ENCODE measurements at places on chromosomes 1 and 21.

DNA sequence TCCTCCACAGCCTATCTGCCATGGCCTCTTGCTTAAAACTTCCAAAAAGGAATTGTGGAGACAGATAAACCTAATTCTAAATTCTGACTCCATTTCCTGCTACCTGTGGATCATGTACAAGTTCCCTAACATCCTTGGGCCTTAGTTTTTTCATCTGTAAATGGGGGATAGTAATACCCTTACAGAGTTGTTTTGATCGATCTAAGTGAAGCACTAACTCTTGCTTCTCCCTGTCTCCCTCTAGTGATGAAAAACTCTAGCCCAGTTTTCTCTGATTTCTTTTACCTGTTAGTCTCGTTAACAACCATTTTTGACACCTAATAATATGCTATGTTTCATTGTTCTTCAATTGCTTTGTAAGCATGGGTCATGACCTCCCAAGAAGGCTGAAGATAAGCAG is 65.9 kb downstream of the TM2D1 start:
- no peak for DNase-seq

DNA sequence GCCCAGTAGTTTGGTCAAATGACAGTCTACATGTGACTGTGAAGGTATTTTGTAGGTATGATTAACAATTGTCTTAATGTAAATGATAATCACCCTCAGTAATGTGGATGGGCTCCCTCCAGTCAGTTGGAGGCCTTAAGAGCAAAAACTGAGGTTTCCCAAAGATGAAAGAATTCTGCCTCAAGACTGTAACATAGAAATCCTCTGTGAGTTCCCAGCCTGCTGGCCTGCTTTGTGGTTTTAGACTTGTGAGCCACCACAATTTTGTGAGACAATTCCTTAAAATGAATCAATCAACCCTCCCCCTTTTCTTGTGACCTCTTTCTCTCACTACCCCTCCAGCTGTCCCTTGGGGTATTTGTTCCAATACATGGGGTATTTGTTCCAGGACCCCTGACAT is 226.4 kb upstream of the DPYD start:
- DNase-seq = no peak

GRCh38 chr1:200668514-200669313 is 993 bp downstream of the DDX59 start:
- no peak for DNase-seq

GRCh38 chr1:5311147-5311546 is 656.7 kb downstream of the AJAP1 start:
- DNase-seq = no peak

GRCh38 chr1:195195423-195196057 is 1412.7 kb downstream of the KCNT2 start:
- no peak for DNase-seq

GRCh38 chr1:58785442-58786058 is 1.7 kb upstream of the JUN start:
- DNase-seq = no peak

GRCh38 chr21:15063814-15064575 is 805 bp downstream of the NRIP1 start:
- peak; percentile 5 for DNase-seq

- no peak for DNase-seq
Measured at GRCh38 chr1:17276568-17276967, 27.7 kb downstream of the PADI3 start.
